ENCODE measurements at places on chromosomes 1 and 21.

DNA sequence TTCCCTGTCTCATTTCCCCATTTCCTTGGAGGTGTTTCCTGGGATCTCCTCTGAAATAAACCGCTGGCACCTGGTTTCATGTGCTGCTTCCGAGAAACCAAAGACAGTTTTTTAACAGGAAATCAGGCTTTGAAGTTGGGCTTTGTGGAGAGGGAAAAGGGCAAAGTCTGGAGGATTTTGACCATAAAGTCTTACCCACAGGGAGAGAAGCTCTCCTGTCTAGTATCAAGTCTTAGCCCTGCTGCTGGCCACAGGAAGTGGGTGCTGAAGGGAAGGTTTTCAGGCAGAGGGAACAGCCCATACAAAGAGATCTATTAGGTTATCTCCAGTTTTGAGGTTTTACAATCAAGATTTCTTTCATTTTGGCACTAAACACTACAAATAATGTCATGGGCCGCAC is 29.3 kb downstream of the SLC5A9 start:
- DNase-seq: no peak

DNA sequence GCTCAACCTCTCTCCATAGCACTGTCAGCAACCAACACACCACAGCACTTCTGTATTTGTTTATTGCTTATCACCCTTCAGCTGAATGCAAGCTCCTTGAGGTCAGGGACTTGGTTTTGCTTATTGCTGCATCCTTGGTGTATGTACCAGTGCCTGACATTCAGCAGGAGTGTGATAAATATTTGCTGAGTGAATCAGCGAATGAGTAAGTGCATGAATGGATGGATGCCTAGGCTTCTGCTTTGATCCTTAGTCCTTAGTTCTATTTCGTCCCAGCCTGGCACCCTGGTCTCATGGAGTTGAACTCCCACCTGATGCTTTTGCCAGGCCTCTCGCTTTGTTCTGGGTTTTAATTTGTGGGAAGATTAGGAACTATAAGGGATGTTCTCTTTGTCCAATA is 88.2 kb downstream of the ZSCAN20 start:
- DNase-seq: no peak

- DNase-seq: no peak
These were observed 20.2 kb upstream of the ZMYM1 start for GRCh38 chr1:35058988-35059387.

- DNase-seq: no peak
These were observed 95.7 kb upstream of the SIM2 start for GRCh38 chr21:36603221-36603620.

GRCh38 chr1:208025031-208025430 is 114.1 kb upstream of the CD34 start:
- no peak for DNase-seq

DNA sequence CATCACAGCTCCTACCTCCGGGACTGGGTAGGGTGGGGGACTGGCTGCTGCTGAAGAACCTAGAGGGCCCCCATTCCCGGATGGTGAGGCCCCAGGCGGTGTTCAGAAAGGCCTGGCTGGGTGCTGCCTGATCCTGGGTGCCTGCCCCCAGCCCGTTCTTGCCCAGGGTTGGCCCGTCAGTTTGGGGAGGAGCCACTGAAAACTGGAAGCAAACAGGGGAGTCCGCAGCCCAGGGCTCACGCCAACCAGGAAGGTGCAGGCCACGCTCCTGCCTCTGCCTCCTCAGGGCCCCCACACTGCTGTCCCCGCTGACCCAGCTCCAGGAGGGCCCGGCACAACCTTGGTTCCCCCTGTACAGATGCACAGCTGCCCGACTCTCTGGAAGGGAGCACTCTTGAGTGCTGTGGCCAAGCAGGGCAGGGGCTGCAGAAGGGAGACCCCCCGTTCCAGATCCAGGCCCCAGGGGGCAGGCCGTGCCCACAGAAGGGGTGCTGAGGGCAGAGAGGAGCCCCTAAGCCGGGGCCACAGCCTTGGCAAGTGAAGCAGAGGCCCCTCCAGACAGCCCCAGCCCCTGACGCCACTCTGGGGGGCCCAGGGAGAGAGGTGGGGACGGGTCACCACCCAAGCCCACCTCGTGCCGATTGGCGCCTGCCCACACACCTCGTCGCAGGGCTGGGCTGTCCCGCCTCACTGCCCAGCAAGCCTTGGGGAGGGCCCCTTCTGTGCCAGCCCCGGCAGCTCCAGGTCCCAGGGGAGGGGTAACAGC is 5.5 kb downstream of the C1QTNF12 start:
- no peak for DNase-seq

GRCh38 chr21:34812504-34813265 is 143.9 kb downstream of the CLIC6 start:
- no peak for DNase-seq

GRCh38 chr1:219993554-219994433 is 52.5 kb downstream of the EPRS1 start:
- DNase-seq: no peak

DNA sequence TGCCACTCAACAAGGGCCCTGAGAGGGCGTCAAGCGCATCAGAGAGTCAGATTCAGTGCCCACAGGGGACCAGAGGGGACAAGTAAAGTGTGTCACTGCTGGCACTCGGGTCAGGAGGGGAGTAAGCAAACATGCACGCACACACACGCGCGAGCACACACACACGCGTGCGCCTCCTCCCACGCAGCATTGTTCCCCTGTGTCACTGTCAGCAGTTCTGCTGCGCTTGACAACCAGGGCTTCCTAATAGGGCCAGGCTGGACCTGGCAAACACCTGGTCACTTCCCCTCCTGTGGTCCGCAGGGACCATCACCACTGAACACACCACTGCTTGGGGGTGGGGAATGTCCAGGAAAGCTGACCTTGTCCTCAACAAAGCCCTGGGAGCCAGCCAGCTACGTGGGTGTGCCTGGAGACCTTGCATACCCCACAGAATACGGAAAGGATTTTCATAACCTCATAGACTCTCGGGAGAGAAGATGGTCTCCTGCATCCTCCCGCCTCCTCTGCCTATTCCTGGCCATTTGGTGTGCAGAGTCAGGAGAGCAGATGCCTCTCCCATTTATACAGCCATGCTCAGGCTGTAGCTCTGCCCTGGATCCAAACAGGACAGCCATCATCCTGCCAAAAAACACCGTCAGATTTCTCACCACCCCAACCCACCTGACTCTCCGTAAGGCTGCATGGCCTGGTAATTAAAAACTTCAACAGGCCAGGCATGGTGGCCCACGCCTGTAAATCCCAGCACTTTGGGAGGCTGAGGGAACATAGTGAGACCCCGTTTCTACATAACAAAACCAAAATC is 73.2 kb downstream of the SSBP3 start:
- DNase-seq: no peak

GRCh38 chr21:36207577-36208320 is 51.1 kb downstream of the DOP1B start:
- no peak for DNase-seq

- no peak for DNase-seq
These were observed 27.1 kb downstream of the OSBPL9 start for GRCh38 chr1:51644020-51644419.

DNA sequence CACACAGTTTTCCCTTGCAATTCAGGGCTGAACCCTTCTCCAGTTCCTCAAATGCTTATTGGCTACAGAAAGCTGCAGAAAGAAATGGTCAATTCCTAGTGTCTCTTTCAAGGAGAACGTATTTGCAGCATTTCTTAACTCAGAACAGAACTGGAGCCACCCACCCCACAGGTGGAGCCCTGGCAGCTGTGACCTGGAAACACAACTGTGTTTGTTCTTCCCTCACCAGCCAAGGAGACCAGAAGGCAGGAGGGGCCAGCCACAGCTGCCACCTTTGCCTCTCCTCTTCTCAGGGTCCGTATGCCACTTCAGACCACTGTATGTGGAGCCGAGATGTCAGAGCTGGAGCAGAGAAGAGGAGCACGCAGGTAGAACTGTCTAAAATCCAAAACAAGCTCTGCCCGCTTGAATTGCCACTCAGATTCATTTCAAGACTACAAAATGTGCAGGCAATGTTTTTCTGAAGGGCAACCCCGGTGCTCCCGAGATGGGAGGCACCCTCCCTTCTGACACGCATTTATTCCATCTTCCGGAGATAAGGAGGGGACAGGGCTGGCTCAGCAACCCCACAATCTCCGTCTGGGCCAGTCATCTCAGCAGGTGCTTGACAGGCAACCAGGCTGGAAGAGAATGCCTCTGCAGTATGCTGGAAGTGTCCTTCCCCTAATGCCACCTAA is 16.7 kb downstream of the CD247 start:
- DNase-seq: no peak

DNA sequence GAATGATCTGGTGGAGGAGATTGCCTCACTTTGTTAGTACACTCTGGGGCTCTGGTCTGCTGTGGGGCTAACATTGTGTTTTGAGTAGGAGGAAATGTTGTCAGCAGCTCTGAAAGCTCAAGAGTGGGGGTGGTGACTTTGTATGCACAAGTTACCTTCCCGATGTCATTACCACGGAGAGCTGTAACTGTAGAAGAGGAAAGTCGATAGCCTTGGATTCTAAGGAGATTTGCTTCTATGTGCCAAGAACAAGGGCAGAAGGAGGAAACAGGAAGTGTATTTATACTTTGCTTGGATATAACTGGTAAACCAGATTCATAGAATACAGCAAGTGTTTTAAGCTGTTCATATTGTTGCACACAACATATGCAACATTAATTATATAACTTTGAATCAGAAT is 196.1 kb downstream of the AMY1C start:
- DNase-seq: no peak

DNA sequence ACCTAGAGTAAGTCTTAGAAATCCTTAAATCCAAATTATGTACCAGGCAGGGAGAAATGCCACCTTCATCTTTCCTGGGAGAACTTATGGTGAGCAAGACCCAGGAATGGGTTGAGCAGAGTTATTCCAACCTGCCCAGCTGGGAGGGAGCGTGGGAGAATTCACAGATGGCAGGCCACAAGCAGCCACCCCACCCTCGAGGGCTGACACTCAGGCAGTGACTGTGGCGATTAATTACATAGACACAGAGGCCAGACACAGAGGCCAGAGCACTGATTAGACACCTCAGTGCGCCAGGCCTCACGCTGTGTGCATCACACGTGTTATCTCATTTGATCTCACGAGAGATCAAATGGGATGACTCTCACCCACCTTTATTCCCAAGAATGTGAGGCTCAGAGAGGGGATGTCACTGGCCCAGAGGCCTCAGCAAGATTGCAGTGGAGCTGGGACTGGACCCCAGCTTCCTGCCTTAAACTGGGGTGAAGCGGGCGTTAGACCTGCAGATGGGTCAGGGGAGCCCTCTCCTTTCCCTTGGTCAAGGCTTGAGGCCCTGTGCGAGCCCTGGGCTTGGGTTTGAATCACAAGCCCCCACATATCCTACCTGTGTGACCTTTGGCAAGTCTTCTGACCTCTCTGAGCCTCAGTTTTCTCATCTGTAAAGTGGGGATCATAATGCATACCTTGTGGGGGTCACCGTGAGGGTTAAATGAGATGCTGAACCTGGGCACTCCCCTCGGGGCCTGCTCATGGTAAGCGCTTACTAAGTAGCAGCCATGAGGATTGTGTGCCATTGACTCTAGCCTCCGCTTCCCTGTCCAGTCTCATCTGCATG is 28.8 kb upstream of the PADI4 start:
- no peak for DNase-seq

- DNase-seq: no peak
These were observed 60.4 kb downstream of the CAPZB start for GRCh38 chr1:19424651-19425570.

- no peak for DNase-seq
These were observed 24.2 kb downstream of the TRABD2B start for GRCh38 chr1:47972864-47973432.

DNA sequence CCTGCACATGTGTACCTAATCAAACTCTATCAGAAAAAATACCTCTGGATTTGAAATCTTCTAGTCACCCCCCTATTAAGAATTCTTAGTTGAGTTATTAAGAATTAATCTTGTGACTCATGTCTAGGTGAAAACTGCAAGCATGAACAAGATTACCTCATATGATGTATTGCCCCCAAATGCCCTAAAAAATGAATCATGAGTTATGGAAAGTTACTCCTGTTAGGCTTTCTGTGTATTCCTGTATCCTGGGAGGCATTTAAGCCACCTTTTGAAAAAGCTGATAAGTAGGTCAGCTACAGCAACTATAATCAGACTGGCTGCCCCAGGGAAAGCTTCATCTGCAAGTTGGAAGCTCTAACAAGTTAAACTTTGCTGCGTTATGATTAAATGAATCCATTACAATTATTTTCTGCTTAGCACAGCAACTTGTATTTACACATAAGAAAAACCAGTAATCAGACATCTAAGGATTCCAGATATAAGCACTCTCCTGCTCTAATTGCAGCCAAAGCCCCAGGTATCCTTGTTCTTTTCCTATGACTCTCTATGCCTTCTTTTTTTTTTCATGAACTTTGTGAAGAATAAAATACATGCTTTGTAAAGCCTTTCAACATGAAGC is 147.7 kb downstream of the NTPCR start:
- DNase-seq: no peak

DNA sequence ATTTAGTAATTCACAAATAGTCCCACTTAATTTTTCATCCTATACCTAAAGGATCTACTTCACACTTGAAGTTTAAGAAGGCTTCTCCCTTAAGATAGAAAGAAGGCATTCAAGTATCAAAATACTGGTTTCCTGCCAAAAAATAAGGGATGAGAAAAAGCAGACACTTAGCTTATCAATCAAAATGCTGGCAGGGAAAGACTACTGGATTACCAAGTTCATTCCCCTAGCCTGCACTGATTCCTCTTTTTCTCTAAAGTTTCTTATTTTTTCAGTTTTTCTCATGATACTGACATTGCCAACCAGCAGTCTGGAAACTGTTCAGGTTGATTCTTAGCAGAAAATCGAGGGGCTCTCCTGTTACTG is 204.6 kb downstream of the GABPA start:
- no peak for DNase-seq

GRCh38 chr1:222392556-222392955 is 155.3 kb downstream of the HHIPL2 start:
- DNase-seq: no peak

DNA sequence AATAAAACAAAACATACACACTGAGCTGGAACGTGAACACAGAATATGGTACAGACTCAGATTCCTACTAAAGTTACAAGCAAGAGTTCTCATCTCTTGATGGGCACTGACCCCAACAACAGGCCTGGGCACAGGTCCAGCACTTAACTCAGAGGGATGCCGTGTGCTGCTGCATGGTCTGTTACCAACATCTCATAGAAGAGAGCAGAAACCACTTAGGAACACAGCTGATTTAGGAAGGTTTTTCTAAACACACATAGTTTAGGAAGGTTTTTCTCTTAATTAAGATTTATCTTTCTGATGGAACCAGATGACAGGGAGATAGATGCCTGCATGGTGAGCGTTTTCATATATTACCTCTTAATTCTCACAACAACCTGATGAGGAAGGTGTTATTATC is 1.5 kb downstream of the GCLM start:
- DNase-seq: no peak

Measured in cortex of kidney (tissue), 1 donor.